ENCODE measurements at places on chromosomes 2 and 18.
A peak's percentile ranks its signal among the peaks of the same experiment; 100 is the strongest.

DNA sequence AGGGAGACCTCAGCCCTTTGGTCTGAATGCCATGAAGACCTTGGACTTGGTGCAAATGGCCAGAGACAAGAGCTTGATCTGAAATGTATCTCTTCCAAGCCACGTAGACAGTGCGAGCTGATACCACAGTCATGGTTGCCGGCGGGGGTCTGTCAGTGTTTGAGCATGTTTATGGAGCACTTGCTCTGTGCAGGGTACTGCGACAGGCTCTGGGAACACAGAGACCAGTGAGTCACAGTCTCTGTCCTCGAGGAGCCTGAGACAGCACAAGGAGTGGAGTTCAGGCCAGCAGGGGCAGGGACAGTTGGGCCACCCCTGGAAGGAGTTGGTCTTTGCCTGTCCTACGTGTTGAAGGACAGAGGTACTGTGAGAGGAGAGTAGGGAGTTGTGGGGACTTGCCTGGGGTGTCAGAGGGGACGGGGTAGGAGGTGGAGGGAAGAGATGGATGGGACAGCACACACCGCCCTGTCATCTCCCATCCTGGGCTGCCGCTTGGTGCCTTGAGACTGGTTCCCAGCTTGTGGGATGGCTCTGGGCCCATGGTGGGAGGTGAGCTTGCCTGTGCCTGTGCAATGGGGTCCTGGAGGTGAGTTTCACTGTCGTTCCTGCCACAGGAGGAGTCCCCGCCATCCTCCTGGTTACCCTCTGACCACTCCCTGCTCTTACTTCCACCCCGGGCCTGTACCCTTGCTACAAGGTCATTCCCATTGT, 39.5 kb downstream of the ATP6V1C2 start:
- no peak for DNase-seq

- DNase-seq = no peak
These were observed 193.7 kb upstream of the ID2 start for GRCh38 chr2:8488001-8488738.

GRCh38 chr18:41311571-41312547, 643.2 kb upstream of the PIK3C3 start:
- no peak for DNase-seq

DNA sequence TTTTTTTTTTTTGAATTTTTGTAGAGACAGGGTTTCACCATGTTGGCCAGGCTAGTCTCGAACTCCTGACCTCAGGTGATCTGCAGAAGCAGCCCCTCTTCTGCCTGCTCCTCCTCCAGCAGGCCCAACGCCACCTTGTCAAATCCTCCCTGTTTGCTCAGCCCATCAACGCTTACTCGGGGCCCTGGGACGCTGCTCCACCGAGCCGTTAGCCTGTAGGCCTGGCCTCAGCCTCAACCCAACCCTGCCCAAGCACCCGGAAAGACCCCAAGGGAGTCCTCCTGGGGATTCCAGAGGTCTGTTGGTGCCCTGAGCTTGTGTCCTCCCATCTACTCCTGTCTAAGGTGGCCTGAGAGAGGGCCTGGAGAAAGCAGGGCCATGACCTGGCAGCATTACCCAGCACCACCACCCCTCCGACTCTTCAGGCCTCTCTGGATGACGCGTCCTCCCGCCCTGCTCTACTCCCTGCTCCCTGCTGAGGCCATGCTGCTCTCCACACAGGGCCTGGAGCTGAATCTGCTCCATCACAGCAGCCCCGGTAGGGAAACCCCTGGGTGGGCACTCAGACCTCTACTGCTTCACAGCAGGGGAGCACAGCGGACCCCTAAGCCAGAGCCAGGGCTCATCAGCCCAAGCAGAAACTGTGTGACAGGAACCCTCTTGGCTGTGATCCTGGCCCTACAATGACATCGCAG, 3.2 kb downstream of the STK25 start:
- DNase-seq = no peak

GRCh38 chr18:2797951-2798350, 48.9 kb upstream of the EMILIN2 start:
- DNase-seq = no peak

GRCh38 chr2:174683392-174683759, 80.9 kb downstream of the CHRNA1 start:
- DNase-seq = no peak

DNA sequence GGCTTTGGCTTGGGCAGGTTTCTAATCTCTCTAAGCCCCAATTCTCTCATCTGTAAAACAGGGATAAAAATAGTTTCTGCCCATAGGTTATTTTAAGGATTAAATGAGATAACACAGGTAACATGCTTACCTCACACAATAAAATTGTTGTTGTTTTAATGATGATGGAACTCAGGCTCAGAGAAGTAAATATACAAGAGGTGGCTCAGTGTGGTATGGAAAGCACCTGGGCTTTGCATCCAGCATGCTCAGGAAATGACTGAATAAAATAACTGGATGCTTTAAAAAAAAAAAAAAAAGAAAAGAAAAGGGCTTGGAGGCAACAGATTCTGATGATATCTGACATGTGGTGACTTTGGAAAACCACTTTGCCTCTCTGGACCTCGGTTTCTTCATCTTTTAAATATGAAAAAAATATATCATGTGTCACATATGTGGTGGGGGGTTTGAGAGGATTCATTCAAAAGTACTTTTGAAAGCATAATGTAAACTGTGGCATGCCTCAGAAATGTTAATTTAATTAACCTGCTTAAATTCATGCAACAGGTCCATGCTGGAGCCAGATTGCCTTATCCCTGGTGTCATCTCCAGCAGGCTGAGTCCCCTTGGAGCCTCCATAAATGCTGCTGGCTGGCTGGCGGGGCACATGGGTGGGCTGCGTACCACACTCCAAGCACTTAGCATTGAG, 112.8 kb upstream of the CDC42EP3 start:
- DNase-seq = no peak

- DNase-seq = no peak
These were observed 31.7 kb downstream of the HRH4 start for GRCh38 chr18:24491927-24492834.

DNA sequence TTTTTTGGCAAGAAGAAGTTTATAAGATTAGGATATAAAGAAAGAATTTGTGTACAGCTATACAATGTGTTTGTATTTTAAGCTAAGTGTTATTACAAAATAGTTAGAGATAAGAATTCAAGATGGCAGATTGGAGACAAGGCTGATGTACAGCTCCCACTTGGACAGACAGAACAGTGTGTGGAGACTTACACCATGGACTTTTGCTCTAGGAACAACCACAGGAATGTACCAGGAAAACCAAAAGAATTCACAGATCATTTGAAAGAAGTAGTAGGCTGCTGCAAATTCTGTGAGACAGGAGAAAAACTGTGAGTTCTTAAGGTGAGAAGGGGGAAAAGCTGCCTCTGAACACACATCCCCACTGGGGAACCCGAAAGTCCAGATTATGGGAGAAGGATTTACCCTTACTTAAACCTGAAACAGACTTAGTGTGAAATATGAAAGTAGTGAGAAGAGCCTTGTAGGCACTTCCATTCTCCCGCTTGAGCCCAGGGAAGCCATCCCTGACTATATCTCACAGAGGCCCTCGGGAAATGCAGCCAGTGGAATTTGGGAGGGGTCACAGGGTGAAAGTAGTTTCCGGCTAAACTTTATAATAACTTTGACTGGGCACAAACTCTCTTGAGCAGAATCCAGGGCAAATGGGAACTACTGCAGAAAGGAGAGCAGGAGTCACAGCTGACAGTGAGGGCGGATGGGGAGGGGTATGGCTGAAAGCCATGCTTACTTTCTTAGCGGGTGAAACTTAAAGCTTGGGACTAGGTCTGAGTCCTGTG, 11.6 kb upstream of the RPRD1A start:
- DNase-seq = no peak

GRCh38 chr18:44915661-44916060, 235.0 kb downstream of the SETBP1 start:
- DNase-seq = no peak

GRCh38 chr2:168997118-168997521, 34.0 kb downstream of the ABCB11 start:
- no peak for DNase-seq

DNA sequence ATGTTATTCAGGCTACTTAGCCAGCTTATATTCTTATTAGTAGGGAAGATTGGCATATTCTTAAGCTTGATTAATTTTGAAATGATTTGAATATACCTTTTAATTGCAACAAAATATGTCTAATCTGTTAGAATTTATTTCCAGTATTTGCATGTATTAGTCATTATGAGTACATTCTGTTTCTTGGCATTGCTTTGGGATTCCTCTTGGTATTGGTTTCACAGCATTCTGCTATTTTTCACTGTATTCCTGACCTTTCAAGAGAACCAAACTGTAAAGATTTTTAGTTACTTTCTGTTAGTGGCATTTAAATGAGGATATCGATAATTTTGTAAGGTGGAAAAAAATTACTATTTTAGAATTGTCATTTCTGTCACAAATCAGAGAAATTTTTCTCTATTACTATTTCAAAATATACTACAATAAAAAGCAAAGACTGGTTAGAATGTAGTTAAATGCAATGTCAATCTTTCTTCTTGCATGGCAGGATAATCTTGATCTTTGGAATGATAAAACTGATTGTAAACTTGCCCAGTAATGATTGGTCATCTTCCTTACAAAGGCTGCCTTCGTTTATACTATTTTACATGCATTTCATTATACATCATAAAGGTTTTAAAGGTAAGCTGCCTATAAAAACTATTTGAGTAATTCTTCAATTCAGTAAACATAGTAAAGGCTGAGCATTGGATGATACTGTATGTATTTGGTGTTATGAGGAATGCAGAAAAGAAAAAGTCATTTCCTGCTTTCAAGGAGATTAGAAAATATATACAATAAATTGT, 86.1 kb downstream of the SLC4A10 start:
- DNase-seq = no peak

DNA sequence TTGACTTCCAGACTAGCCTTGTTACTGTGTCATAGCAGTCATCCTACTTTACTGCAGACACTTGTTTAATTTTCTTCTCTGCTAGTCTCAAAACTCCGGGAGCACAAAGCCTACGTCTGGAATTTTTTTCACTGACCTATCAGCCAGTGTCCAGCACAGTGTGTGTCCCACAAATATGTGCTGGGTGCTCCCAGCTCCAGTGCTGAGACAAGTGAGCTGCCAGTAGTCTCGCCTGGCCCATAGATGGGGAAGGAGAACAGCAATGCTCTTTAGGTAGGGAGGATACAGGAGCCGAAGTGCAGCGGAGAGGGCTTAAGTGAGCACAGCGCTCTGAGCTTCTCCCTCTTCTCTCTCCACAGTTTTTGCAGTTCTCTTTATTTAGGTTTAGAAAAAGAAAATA, 34.0 kb downstream of the ARHGAP28 start:
- no peak for DNase-seq

GRCh38 chr2:108305901-108306300, 17.2 kb downstream of the SULT1C2 start:
- no peak for DNase-seq

- no peak for DNase-seq
These were observed 61.1 kb downstream of the VWC2L start for GRCh38 chr2:214471990-214472389.

- DNase-seq = no peak
These were observed 89.9 kb downstream of the AP1S3 start for GRCh38 chr2:223747392-223748042.

DNA sequence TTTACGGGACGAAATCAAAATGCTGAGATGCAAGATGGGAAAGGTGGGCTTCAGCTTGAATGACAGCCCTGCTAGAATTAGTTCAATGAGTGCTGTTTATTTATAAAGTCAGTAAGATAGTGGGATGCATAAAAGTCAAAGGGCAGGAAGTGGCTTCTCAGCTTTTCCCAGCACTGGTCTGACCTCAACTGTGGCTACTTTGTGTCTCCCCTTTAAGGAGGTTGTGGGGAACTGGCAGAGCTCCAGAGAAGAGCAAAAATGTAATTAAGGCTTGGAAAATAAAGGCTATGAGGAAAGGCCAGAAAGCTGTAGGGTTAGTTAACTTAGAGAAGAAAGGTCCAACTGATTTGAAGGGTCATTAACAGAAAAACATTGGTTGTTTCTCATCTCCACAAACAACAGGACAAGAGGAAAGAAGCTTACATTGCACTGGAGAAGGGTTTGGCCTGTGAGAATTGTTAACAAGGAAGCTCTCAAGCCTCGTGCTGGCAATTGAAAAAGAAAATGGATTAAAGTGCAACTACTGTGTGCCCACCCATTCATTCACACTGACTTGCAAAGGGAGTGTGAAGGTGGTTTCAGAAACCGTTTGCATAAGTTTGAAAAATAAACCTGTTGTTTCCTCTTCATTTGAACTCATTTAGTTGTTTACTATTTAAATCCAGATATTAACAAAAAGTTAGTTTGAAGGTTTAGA, 68.8 kb upstream of the CD28 start:
- DNase-seq = no peak

DNA sequence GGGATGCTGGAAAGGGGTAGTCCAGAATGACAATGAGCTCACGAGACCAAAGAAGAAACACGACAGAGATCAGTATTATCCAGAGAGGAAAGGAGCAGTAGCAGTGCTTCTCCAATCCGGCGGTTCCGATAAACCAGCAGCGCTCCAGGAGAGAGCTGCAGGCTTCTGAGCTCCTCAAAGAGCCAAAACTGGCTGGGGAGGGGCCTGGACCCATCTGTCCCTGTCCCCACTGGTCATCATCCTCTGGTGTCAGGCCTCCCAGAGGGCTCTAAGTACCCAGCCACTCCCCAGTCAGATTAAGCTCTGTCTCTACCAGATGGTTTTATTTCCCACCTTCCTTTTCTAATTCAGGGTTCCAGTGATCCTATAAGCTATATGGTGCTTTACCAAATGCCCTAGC, 23.2 kb downstream of the DNAJC27 start:
- peak; percentile 95 for DNase-seq

GRCh38 chr2:33442528-33443079, 33.8 kb upstream of the RASGRP3 start:
- no peak for DNase-seq

GRCh38 chr2:73418343-73418742, 32.7 kb downstream of the ALMS1 start:
- DNase-seq = no peak

- DNase-seq = no peak
These were observed 41.9 kb downstream of the ZNF521 start for GRCh38 chr18:25310045-25310444.

DNA sequence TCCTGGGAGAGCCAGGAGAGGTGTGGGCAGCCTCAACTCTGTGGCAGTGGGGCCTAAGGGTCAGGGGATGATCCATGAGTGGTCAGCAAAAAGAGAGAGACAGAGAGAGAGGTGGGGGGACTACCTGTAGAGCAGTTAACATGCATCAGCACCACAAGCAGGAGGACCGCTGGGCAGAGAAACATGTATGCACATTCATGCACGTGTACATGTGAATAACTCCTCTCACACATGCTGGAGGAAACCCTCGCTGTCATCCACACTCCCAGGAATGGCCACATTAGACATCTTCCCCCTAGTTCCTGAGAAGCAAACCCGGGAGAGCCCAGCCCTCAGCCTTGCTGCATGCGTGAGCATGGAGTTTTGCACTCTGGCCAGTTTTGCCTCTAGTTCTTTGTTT, 166.1 kb downstream of the SMAD7 start:
- DNase-seq = no peak

Data from WERI-Rb-1 (cell line).